ENCODE measurements at places on chromosomes 4 and X.

- DNase-seq: no peak
Measured at GRCh38 chr4:166169111-166169510, 296.1 kb downstream of the TLL1 start.

GRCh38 chrX:49287665-49288064 is 15.8 kb upstream of the GAGE10 start:
- no peak for DNase-seq

DNA sequence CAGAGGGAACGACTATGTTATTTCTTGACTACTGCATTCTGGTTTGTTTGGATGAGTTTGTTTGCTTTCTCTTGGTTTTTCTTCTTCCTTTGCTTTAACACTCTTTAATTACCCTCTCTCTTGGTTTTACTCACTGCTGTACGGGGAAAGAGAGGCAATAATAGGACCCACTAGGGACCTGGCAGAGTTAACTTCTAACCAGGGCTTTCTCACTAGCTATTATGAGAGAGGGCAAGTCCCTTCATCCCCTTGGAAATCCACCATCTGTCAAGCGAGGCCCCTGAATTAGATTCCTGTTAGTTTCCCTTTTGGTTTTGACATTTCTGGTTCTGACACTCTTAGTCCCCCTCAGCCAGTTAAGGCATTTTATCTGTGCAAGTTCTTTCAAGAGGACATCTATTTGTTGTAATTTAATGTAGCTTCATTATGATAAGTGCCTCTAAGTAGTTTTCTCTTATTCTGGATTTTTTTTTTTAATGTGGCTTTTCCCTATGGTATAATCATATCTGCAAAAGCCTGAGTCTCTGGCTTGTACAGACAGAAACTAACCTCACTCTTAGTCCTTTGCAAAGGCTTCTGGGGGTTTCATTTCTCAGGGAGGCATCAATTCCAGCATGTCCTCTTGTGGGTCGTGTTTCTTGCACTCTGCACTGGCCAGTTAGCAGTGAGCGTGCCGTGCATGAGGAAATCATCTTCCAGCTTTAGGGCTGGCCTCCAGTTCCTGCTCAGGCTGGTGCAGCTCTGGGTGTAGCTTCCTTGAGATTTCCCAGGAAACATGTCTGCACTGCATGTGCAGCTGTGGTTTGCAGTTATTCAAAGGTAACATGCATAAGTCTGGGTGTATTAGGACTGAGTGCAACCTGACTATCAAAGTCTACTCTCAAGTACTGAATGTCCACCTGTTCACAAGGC is 221.3 kb downstream of the STIM2 start:
- DNase-seq: no peak

- no peak for DNase-seq
Measured at GRCh38 chrX:9122519-9123245, 88.8 kb upstream of the FAM9B start.

GRCh38 chrX:139931646-139932072 is 1.2 kb downstream of the ATP11C start:
- no peak for DNase-seq

- DNase-seq: no peak
Measured at GRCh38 chr4:110195561-110196205, 2.7 kb downstream of the ELOVL6 start.

GRCh38 chrX:109270580-109271484 is 211.1 kb downstream of the GUCY2F start:
- DNase-seq: peak; percentile 31

- peak; percentile 81 for DNase-seq
Measured at GRCh38 chrX:42530027-42530426, 247.9 kb downstream of the PPP1R2C start.

GRCh38 chr4:60579335-60579734 is 620.8 kb upstream of the ADGRL3 start:
- DNase-seq: peak; percentile 45

GRCh38 chrX:71017396-71017939 is 50.7 kb downstream of the SNX12 start:
- no peak for DNase-seq

DNA sequence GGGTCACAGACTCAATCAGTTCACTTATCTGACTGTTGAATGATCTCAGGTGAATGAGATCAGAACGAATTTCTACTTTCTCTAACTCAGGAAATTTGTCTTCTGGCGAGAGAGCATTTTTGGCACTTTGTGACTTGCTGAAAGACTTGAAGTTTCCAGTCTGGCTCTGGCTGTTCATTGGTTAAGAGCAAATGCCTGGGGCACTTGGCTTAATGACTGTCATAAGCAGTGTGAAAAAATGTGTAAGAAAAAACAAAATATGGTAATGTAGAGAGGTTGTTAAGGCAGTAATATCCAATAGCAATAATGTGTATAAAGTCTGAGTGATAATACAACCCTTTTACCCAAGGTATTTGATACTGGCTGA is 71.3 kb upstream of the PGRMC2 start:
- DNase-seq: no peak

- no peak for DNase-seq
Measured at GRCh38 chrX:11759172-11759460, 1.1 kb downstream of the MSL3 start.

DNA sequence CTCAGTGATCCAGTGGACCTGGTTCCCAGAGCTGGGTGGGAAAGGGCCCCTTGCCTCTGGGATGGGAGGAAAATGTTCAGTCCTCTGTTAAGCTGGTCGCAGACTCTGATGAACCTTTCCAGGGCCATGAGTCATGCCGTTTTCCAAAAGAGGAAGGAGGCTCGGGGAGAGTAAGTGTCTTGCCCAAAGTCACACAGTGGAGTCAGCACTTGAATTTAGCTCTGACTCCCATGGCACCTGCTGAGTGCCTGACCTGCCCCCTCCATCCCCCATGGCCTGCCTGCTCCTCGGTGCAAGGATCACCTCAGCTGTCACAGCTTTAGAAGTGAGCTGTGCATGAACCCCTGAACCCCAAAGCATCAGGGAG is 14.0 kb upstream of the KIAA0232 start:
- DNase-seq: no peak

DNA sequence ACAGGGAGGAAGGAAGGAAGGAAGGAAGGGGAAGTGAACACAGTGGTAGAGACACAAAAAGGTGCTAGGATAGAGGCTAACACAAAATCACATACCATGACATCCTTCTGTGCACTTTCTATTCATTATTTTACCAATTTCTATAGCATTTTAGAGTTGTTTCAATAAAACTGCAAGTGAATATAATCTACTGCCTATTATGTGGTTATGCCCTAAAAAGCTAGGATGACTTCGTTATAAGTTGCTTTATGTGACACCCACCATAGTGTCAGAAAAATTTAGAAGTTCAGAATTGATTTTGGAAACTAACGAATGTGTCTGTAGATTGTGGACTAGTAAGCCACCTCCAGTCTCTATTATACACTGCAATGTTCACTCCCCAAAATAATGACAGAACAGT is 59.4 kb upstream of the EDNRA start:
- DNase-seq: no peak

DNA sequence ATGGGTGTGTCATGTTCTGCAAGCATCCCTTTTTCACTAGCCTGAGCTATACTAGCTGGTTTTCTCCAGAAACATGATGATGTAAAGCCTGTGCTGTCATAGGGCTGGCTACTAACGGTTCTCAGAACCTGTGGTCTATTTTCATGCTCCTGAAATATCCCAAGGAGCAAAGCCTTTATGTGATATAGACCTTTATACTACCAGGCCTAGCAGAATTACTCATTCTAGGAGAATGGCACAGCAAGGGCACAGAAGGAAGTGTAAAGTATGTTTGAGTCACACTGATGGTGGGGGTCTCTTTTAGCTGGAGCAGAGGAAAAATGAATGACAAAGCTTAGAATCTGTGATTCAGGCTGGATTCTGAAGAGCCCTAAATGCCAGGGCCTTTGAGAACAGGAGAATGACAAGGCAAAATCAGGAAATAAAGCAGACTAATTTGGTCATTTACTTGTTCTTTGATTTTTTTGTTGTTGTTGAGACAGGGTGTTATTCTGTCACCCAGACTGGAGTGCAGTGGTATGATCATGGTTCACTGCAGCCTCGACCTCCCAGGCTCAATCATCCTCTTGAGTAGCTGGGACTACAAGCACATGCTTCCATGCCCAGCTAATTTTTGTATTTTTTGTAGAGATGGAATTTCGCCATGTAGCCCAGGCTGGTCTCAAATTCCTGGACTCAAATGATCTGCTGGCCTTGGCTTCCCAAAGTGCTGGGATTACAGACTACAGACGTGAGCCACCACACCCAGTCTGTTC is 11.8 kb downstream of the TCEAL1 start:
- peak; percentile 42 for DNase-seq

GRCh38 chr4:114364857-114365256 is 233.8 kb upstream of the UGT8 start:
- DNase-seq: peak; percentile 81

GRCh38 chr4:94458682-94459081 is 6.9 kb downstream of the PDLIM5 start:
- DNase-seq: no peak

DNA sequence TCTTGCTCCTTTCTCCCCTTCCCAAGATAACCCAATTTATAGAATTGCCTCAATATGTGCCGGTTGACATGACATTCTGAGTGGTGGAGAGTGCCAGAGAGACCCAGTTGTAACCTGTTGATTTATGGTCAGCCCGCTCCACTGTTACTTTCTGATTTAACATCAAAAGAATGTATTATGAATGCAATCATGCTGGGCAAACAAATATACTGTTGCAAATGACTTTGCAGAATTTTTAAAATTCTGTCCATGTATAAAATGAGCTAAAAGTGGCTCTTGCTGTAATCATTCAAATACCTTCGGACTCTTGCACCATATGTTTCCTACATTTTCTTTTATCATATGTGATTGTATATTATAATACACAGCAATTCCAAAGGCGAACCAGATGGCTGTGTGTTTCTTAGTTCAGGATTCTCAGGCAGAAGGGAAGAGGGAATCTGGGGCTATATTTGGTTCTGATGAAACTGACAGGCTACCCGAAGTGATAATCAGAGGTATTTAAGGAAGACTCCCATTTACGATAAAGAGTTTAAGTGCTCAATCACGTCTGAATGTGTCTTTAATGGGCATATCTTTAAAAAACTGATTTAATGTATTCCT is 131.7 kb downstream of the CLCN4 start:
- no peak for DNase-seq

- DNase-seq: no peak
Measured at GRCh38 chr4:143641361-143641760, 59.1 kb downstream of the FREM3 start.

GRCh38 chr4:163263606-163264005 is 68.8 kb downstream of the NPY1R start:
- DNase-seq: no peak

GRCh38 chr4:168558599-168558998 is 61.7 kb downstream of the PALLD start:
- peak; percentile 70 for DNase-seq

- no peak for DNase-seq
Measured at GRCh38 chrX:1093121-1093520, 119.3 kb downstream of the CRLF2 start.

DNA sequence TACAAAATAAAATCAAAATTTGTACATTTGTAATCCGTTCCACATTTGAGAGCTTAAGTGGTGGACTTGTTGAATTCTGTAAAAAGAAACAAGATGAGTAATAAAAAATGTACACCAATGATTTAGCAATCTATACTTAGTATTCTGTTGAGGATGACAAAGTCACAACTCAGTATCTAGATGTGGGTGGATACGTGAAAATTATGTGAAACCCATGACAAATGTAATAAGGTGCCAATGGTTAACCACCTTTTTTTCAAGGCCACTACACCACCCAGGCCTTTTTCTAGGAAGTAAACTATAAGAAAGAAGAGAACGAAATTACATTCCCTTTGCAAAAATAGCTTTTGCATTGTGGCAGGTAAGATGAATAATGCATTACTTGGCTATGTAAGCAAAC is 77.0 kb downstream of the ATP8A1 start:
- no peak for DNase-seq

- DNase-seq: no peak
Measured at GRCh38 chr4:41753942-41754341, 5.4 kb upstream of the PHOX2B start.

DNA sequence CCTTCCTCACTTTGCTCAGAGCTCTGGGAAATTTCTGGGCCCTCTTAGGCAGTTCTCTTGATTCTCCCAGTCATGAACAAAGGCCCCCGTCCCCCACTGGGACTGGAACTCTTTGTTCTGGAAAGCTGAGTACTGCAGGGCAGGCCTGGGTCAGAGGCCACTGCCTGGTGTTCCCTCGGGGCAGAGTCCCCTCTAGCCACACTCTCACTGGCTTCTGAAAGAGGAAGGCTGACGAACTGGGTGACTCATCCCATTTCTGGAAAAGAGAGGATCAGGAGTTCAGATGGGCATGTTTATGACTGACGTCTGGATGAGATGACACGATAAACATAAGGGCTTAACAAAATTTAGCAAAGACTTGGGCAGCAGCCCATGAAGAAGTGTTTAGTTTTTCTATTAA is 47.7 kb downstream of the DDX3X start:
- peak; percentile 61 for DNase-seq

DNA sequence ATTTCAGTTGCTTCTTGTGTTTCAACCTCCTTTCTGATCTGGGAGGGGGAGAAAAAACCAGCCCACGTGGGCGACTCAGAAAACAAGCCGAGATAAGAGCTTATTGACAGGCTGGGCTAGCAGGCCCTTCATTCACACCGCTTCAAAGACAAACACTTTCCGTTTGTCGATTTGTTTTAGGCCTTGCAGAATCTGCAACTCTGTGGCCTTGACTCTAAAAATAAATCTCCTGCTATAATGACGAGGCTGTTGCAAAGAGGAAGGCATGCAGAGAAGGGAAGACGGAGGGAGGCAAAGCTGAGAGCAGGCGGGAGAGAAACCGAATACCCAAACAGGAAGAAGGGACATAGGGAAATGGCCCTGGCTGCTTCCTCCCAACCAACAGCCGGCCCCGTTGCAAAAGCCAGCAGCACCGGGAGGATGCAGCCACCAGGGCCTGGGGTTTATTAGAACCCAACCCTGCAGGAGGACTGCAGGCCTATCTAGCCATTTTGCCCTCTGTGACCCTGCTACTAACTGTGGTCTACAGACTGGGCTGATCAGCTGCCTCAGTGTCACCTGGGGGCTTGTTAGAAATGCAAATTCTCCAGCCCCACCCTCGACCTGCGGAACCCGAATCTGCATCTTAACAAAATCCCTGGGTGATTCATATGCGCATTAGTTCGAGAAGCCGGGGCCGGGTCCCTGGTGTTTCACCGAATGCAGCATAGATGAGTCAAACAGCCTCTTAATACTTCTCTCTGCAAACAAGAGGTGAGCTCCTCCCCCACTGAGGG is 325.5 kb downstream of the BCOR start:
- DNase-seq: no peak
